ENCODE measurements at places on chromosomes 12 and 14.

GRCh38 chr14:80965037-80965436 is 9.6 kb downstream of the TSHR start:
- no peak for DNase-seq

GRCh38 chr12:69438539-69438938 is 31.6 kb upstream of the FRS2 start:
- DNase-seq: no peak

DNA sequence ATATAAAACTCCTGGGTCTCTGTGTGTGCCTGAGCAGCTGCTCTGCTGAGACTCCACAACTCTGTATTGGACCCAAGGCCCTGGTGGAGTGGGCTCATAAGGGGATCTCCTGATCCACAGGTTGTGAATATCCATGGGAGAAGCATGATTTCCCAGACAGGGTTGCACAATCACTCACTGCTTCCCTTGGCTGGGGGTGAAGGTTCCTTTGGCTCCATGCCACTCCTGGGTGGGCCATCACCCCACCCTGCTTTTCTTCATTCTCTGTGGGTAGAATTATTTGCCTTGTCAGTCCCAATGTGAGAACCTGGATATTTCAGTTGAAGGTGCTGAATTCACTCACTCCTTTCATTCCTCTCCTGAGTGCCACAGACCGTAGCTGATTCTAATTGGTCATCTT is 205.2 kb upstream of the TMEM260 start:
- DNase-seq: no peak

- DNase-seq: no peak
Measured at GRCh38 chr12:49489720-49490119, 49.1 kb upstream of the KCNH3 start.

GRCh38 chr14:104678346-104678745 is 11.1 kb upstream of the INF2 start:
- peak; percentile 80 for DNase-seq

GRCh38 chr12:114392909-114393308 is 13.0 kb downstream of the TBX5 start:
- no peak for DNase-seq

DNA sequence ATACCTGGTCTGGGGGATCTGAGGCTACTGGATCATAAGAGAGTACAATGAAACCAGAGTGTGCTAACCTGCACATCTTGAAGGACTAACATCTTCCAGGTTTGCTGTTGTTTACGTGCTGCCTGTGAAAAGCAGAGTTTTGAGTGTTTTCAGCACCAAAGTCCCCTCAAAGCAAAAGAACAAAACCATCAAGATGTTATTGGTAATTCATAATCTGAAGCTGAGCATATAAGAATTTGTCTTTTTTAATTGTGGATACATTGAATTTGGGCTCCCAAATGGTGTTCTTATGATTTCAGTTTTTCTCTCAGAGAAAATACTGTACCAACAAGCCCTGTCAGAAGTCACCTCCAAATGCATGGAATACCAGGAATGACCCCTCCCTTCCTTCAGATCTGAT is 110.2 kb downstream of the BTG1 start:
- DNase-seq: no peak

DNA sequence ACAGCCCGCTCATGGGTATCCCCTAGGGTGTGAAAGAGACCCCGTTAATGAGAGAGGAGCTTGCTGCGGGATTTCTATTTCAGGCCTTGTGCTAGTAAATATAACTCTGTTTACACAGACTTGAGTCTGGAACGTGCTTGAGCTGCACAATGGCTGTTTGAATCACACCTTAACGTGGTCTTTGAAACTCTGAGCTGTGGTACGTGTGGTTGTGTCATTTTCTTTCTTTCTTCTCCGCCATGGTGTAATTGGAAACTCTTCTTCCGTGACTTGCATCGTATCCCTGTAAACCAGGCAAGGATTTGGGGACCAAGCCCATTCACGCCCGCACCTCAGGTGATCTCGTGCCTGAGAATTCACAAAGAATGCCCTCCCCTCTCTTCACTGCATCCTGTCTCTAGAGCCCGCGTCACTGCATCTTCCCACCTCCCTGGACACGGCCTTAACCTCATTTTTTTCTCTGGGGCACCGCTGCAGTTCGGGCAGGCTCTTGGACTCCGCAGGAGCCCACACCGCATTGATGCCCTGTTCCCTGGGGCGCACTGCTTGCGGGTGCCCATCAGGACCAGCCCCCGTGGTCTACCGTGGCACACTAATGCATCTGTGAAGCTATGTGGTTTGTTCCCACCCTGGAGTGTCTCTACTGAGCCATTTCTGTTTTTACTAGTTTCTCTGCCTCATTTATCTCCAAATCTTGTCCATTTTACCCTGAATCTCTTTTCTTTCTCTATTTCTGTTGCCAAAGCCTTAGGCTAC is 78.4 kb upstream of the PARP11 start:
- no peak for DNase-seq

- peak; percentile 64 for DNase-seq
Measured at GRCh38 chr14:101583006-101583714, 21.9 kb downstream of the DIO3 start.

DNA sequence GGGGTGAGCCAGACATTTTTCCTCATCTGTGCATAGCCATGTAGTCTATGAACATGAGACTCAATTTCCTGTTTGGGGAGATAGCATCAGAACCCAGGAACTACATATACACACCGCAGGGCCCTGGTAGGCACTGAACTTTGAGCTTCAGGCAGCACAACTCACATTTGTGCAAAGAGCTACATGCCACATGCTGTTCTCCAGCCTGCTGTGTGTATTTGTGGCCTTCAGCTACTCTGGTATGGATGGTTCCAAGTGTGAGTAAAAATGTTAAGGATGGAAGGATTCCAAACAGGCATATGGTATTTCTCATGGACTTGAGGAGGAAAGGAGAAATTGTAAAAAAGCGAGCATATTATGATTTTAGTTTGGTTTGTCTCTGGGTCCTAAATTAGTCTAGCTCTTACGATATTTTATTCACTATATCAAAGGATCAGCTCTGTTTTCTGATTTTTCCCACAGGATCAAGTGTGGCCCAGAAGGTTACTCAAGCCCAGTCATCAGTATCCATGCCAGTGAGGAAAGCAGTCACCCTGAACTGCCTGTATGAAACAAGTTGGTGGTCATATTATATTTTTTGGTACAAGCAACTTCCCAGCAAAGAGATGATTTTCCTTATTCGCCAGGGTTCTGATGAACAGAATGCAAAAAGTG is 422.4 kb upstream of the OR4E1 start:
- DNase-seq: no peak

DNA sequence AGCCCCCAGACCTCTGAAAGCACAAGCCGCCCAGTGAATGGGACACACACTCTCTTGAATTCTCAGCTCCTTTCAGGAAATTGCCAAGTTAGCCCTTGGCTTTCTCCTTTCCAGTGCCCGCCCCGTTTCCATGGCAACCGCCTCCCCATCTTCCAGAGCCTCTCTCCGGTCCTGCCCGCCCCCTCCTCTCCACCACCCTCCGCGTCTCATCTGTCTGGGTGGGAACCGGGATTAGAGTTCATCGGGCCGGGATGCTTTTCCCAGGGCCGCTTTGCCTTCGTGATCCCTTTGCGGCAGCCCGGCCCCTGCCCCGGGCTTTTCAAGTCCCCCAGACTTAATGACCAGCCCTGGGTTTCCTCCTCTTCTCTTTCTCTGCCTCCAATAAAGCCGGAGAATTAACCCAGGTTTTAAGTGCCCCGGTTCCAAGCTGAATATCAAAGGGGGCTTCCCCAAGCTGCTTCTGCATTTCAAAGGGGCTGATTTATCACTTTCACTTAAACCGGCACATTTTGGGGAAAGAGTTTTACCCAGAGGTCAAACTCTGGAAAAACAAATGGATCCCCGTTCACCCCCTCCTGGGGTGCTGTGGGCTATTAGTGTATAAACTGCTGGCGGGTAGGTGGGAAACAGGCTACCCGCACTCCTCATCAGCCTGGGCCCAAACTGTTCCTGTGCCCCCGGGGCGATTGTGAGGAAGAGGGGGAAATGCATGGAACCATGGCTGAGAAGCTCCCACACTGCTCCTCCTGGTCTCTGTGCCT is 101.7 kb downstream of the ZFP36L1 start:
- DNase-seq: no peak

Data from spleen (tissue), 13 donors.